ENCODE measurements at places on chromosomes 11 and 22.

- peaks cover 10% of the 10 kb centered on the region for H3K36me3 ChIP-seq
- peaks cover 13% of the 10 kb centered on the region for H3K4me1 ChIP-seq
- H3K4me3 ChIP-seq: peak overlapping the region; percentile 94
- DNase-seq: peak; percentile 73
- H3K27me3 ChIP-seq: no peaks in the 10 kb centered on the region
Observed at GRCh38 chr22:49961601-49962011, 1.0 kb downstream of the PIM3 start.

GRCh38 chr11:116065191-116065895 lies 561.1 kb upstream of the CADM1 start:
- H3K4me3 ChIP-seq: no peak overlapping the region
- no peaks in the 10 kb centered on the region for H3K36me3 ChIP-seq
- H3K4me1 ChIP-seq: no peaks in the 10 kb centered on the region
- peaks cover 3% of the 10 kb centered on the region for H3K27me3 ChIP-seq
- no peak overlapping the region for H3K27ac ChIP-seq
- DNase-seq: no peak

DNA sequence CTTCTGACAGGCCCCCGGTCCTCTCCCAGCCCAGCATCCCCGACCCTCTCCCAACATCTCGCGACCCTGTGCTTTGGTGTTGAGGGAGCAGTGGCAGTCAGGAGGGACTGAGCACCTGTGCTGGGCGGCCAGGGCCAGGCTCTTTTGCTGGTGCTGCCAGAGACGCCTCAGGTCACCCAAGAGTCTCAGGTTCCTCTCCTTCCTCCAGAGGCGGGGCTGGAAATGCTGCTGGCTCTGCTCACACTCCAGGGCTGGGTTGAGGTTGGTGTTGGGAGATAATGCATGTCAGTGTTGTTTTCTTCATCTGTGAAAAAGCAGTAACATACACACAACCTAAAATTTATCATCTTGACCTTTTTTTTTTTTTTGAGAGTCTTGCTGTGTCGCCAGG lies 1.2 kb upstream of the IGLL1 start:
- peak overlapping the region; percentile 37 for H3K27ac ChIP-seq
- peak overlapping the region; percentile 8 for H3K4me3 ChIP-seq
- DNase-seq: no peak
- no peaks in the 10 kb centered on the region for H3K36me3 ChIP-seq
- H3K27me3 ChIP-seq: peaks cover 56% of the 10 kb centered on the region

DNA sequence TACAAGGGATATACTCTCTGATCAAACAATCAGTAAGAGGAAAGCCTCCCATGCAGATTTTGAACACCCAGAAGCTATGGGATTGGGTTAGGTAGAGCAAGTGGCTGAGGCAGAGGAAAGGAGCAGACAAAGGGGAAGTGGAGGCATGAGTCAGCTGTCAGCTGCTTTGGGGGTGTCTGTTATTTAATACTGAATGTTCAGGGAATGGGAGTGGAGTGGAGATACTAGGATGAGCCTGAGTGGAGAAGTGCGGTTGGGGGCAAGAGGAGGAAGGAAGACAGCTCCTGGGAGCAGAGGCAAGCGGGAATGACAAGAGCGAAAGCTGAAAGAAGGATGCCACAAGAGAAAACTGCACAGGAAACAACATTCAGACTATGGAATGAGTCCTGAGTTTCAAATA lies 22.7 kb upstream of the TMPRSS5 start:
- DNase-seq: no peak
- no peak overlapping the region for H3K27ac ChIP-seq
- no peak overlapping the region for H3K4me3 ChIP-seq
- H3K36me3 ChIP-seq: peaks cover 10% of the 10 kb centered on the region
- no peaks in the 10 kb centered on the region for H3K4me1 ChIP-seq
- H3K27me3 ChIP-seq: no peaks in the 10 kb centered on the region

DNA sequence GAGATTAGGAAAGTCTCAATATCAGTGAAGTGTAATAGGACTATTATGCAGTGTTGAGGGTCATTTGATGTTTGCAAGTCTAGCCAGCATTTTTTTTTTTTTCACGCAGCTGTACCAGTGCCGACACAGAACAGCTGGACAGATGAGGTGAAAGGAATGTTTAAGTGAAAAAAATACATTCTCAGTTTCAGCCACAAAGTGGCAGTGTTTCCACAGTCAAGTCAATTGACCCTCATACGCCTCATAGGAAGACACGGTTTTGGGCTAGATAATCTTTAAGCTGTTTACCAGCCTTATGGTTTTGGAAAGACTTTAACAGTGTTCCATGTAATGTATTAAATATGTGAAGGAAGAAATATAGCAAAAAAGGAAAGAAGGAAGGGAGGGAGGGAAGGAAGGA lies 349.9 kb upstream of the ANO3 start:
- no peak overlapping the region for H3K4me3 ChIP-seq
- no peak for DNase-seq
- H3K4me1 ChIP-seq: no peaks in the 10 kb centered on the region
- H3K27ac ChIP-seq: no peak overlapping the region
- no peaks in the 10 kb centered on the region for H3K27me3 ChIP-seq
- H3K36me3 ChIP-seq: no peaks in the 10 kb centered on the region

DNA sequence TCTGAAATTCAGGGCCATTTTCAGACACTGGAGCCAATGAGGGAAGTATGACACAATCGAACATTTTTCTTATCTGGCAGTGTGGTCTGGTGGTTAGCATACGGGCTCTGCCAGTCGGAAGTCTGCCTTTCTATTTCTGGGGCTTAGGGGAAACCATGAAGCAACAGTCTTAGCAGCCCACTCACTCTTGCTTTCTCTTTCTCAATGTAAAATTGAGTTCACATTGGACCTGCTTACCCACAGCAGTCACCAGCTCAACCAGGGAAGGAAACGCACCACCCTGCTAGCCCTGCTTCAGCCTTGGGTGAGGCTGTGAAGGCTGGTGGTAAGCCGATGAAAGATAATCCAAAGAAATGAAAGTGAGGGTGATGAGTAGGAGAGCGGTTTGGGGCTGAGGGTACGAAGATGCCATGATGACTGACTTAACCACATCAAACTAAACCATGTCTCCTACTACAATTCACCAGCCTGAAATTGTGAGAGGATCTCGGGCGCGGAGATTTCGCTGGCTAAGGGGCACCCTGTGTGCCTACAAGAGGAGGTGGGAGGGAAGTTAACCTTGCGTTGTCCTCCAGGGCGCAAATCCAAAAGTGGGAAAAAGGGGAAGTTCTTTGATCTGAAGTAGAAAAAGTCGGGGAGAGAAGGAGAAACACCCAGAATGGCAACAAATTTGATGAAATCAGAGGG lies 2.0 kb upstream of the LMO2 start:
- H3K27ac ChIP-seq: peak overlapping the region; percentile 76
- H3K4me1 ChIP-seq: peaks cover 46% of the 10 kb centered on the region
- peaks cover 56% of the 10 kb centered on the region for H3K27me3 ChIP-seq
- H3K36me3 ChIP-seq: no peaks in the 10 kb centered on the region
- peak; percentile 66 for DNase-seq
- H3K4me3 ChIP-seq: peak overlapping the region; percentile 79

GRCh38 chr22:22925805-22926369 lies 38.3 kb downstream of the IGLL5 start:
- DNase-seq: no peak
- peaks cover 7% of the 10 kb centered on the region for H3K27me3 ChIP-seq
- H3K36me3 ChIP-seq: no peaks in the 10 kb centered on the region
- no peak overlapping the region for H3K4me3 ChIP-seq
- no peak overlapping the region for H3K27ac ChIP-seq

GRCh38 chr11:61477727-61478148 lies 30.8 kb upstream of the LRRC10B start:
- no peak overlapping the region for H3K27ac ChIP-seq
- H3K4me3 ChIP-seq: no peak overlapping the region
- peaks cover 7% of the 10 kb centered on the region for H3K4me1 ChIP-seq
- peak; percentile 72 for DNase-seq

DNA sequence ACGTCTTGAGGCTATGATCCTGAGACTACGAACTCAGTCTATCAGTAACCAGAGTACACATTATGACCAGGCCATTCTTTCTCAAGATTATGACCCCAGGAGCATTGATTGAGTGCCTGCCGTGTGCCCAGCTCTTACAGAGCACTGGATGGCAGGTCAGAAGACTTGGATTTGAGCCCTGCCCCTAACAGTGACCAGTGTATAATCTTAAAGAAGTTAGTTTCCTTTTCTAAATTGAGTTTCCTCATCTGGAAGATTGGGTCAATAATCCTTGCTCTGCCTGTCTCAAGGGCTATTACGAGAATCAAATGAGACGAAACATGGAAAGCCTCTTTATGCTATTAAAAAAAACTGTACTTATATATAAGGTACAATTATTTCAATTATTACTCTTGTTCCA lies 38.2 kb downstream of the SLCO2B1 start:
- no peak overlapping the region for H3K4me3 ChIP-seq
- peaks cover 31% of the 10 kb centered on the region for H3K27me3 ChIP-seq
- H3K36me3 ChIP-seq: no peaks in the 10 kb centered on the region
- no peak overlapping the region for H3K27ac ChIP-seq
- H3K4me1 ChIP-seq: peaks cover 7% of the 10 kb centered on the region

GRCh38 chr11:30545507-30545906 lies 40.6 kb downstream of the MPPED2 start:
- H3K4me1 ChIP-seq: no peaks in the 10 kb centered on the region
- peaks cover 2% of the 10 kb centered on the region for H3K27me3 ChIP-seq
- no peak for DNase-seq
- no peak overlapping the region for H3K27ac ChIP-seq
- no peak overlapping the region for H3K4me3 ChIP-seq
- no peaks in the 10 kb centered on the region for H3K36me3 ChIP-seq

DNA sequence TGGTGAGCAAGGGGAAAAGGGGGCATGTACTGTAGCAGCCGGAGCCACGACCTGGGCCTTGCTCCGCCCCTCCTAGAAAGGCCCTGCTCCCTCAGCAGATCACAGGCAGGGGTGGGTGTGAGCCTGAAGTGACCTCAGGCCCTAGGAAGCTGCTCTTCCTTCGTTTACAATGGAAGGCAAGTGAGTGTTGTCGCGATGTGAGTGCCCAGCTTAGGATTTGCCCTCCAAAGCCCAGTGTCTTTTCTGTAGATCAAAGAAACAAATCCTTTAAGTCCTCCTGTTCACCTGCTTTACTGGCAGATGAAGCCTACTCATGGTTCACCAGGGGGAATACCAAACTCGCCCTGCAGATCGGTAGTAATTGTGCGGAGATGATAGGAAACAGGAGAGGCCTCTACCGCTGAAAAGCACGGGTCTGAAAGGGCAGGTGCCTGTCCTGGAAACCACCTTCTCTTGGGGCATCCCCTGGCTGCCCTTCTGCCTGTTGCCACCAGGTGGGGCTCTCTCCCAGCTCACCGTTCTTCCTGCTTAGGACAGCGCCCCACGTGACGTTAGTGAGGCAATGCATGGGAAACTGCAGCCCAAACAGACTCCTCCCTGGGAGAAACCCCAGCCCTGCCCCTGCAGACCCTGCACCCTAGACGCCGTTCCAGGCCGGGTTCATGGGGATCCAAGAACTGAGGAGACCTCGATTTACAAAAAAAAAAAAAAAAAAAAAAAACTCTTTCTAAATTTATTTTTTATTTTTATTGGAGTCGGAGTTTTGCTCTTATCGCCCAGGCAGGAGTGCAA lies 45.9 kb upstream of the RAB1B start:
- H3K4me1 ChIP-seq: peaks cover 26% of the 10 kb centered on the region
- no peaks in the 10 kb centered on the region for H3K27me3 ChIP-seq
- H3K4me3 ChIP-seq: peak overlapping the region; percentile 1
- H3K36me3 ChIP-seq: peaks cover 8% of the 10 kb centered on the region
- H3K27ac ChIP-seq: peak overlapping the region; percentile 83

DNA sequence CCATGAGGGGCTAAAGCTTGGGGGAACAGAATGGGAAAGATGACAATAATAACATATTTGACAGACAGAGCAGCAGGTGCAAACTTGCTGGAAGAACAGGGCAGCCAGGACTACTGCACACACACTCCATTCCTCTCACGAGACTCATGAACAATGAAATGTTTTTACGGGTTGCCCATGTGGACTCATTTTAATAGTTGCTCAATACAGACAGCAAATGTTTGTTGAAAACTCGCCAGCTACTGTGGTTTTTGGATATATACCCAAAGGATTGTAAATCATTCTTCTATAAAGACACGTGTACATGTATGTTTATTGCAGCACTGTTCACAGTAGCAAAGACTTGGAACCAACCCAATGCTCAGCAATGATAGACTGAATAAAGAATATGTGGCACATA lies 10.3 kb downstream of the SYT13 start:
- H3K27ac ChIP-seq: no peak overlapping the region
- peaks cover 4% of the 10 kb centered on the region for H3K4me1 ChIP-seq
- DNase-seq: no peak
- peaks cover 42% of the 10 kb centered on the region for H3K27me3 ChIP-seq
- H3K4me3 ChIP-seq: no peak overlapping the region

GRCh38 chr11:113874581-113875233 lies 665 bp downstream of the USP28 start:
- peaks cover 18% of the 10 kb centered on the region for H3K36me3 ChIP-seq
- peak overlapping the region; percentile 99 for H3K4me3 ChIP-seq
- H3K27me3 ChIP-seq: no peaks in the 10 kb centered on the region

DNA sequence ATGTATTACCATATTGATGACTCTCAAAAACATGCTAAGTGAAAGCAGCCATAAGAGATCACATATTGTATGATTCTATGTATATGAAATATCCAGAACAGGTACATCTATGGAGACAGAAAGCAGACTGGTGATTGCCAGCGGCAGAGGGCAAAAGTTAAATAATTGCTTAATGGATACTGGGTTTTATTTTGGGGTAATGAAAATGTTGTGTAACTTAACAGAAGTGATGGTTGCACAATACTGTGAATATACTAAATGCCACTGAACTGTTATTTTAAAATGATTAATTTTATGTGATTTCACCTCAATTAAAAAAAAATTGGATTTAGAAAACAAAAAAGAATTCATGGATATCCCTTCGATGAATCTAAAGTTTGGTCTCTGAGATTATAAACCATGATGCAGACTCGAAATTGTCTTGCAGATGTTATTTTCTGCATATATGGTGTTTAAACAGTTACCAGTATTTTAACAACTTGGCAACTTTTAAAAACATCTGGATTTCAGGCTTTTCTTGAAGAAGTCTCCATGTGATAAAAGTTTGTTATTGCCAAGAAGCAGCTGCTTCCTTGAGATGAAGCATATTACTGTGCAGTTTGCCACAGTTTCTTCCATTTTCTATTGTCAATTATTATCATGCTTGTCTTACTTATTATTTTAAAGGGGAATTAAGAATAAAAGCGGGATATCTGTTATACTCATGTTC lies 38.1 kb downstream of the LARGE2 start:
- no peak for DNase-seq
- H3K27ac ChIP-seq: no peak overlapping the region
- H3K4me3 ChIP-seq: no peak overlapping the region
- H3K4me1 ChIP-seq: no peaks in the 10 kb centered on the region
- H3K27me3 ChIP-seq: no peaks in the 10 kb centered on the region
- peaks cover 9% of the 10 kb centered on the region for H3K36me3 ChIP-seq

DNA sequence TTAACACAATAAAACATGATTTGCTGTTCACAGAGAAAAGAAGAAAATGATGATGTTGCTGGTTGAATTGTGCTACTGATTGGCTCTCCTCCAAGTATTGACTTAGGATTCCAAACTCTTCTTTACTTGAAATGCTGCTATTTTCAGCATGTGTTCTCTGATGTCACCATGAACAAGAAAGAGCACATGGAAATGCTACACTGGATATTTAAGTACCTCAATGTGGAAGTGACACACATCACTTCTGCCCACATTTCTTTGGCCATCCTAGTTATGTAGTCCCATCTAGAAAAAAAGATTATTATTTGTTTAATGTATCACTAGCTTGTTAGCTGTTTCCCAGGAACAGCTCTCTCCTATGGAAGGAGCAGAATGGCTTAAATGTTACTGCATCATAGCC lies 27.2 kb downstream of the OR52B2 start:
- no peaks in the 10 kb centered on the region for H3K36me3 ChIP-seq
- no peak overlapping the region for H3K27ac ChIP-seq
- no peak overlapping the region for H3K4me3 ChIP-seq
- H3K4me1 ChIP-seq: no peaks in the 10 kb centered on the region

- H3K4me1 ChIP-seq: no peaks in the 10 kb centered on the region
- H3K36me3 ChIP-seq: no peaks in the 10 kb centered on the region
- no peaks in the 10 kb centered on the region for H3K27me3 ChIP-seq
- H3K27ac ChIP-seq: no peak overlapping the region
Observed at GRCh38 chr11:79663017-79663416, 222.2 kb upstream of the TENM4 start.

Measured in activated naive CD8-positive, alpha-beta T cell treated with anti-CD3 and anti-CD28 coated beads, Interleukin-2, amount 10 ng/mL, durations not matched to agents 7 days and 5 days (primary cell).